NCI-H748 treated with DMSO at 0.1 percent for 48 hours (cell line): ENCODE measurements at places on chromosomes 5 and 9.

DNA sequence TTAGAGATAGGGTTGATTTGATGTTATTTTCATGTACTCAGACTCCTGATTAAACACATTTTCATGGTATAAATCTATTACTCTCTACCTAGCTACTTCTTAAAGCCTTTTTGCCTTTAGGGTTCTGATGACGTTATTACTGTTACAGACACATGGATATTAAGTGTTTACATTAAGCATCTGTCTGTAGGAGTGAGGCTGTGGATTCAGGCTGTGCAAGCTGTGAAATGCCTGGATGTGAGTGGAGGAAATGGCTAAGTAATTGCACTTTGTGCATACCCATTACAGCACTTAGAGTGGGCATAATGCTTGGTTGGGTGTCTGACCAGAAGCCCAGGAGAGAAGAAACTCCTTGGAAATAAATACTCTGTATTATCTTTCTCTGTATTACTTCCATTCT lies 186.8 kb downstream of the SNX18 start:
- peak; percentile 8 for DNase-seq

DNA sequence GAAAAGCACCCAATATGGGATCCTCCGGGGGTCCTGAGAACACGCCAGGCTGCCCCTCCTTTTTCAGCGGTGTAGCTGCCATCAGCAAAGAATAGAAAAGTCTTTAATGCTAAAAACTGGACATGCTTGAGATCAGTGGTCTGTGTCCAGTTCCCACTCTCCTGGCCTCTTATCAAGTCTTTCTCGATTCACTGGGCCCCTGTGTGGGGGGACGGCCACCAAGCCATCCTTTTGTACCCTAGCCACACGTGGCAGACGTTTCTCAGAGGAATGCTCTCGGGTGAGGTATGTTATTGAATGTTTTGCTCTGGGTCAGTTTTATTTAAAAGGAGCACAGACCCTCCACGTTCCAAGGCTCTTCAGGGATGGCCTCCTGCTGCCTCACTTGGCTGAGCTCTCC lies 23.6 kb downstream of the FABP6 start:
- DNase-seq, result no peak

DNA sequence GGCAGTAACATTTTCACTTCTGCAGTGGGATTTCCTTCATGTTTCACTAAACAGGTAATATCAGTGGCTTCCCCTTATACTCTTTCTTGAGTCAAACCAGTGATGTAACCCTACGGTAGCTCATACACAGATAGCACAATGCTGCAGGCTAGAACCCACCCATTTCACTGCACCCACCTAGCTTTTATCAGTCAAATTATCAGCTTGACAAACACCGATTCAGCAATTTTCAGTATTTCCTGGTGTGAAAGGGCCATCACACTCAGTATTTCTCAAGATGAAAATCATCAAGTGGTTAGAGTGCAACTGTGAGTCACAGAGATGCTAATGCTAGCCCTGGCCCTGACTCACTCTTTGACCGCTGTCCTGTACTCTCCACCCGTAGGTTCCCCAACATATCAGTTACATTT lies 242.3 kb upstream of the PTGER4 start:
- no peak for DNase-seq

DNA sequence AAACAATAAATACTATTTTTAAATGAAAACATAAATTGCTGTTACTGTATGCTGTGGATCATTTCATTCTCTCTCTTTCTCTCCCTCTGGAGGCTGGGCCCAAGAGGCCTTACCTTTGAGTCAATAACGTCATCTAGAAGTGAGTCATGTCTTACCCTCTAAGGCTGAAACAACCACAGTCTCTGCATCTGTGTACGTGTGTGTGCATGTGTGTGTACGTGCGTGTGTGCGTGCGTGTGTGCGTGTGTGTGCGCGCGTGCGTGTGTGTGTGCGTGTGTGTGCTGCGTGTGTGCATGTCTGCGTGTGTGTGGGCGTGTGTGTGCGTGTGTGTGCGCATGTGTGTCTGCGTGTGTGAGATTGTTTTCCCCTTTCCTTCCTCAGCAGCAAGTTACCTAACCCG lies 13.6 kb upstream of the IL17B start:
- no peak for DNase-seq

DNA sequence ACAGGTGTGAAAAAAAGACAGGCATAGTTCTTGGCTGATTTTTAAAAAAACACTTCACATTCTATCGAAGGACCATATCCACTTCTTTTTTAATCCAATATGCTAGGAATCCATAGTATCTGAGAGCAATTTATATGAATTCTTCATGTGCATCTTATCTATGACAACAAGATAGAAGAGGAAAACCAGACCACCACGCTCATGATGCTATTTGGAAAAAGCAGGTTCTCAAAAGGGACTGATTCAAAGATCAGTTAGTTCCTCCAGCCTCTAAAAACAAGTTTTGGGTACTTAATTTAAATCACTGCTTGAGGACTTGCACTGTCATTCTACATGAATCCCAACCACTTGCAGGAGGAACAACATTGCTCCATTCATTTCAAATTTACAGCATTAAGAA lies 6.3 kb downstream of the MEF2C start:
- no peak for DNase-seq

- no peak for DNase-seq
Measured at GRCh38 chr9:75713335-75713734, 177.1 kb upstream of the PCSK5 start.

- DNase-seq, result no peak
Measured at GRCh38 chr9:113851873-113852272, 24.2 kb upstream of the ZNF618 start.

- DNase-seq, result no peak
Measured at GRCh38 chr5:165405340-165405739, 1899.9 kb downstream of the MAT2B start.

GRCh38 chr9:89661391-89661949 lies 56.7 kb downstream of the GADD45G start:
- no peak for DNase-seq

DNA sequence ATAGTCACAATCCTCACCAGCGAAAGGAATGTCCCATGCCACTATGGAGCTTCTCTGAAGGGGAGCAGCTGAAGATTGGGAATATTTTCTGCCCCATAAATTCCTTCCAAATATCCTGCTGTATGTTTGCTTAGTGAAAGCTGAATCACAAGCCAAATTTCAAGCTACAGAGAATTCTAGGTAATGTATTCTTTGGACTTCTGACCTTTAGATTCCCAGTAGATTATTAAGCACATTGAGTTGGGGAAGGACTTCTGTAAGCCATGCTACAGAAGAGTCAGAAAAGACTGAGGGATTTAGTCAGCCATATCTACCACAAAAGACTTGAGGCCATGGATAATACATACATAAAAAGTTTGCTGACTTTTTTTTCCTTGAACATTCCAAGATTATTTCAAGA lies 1342.0 kb upstream of the NUDT12 start:
- no peak for DNase-seq

DNA sequence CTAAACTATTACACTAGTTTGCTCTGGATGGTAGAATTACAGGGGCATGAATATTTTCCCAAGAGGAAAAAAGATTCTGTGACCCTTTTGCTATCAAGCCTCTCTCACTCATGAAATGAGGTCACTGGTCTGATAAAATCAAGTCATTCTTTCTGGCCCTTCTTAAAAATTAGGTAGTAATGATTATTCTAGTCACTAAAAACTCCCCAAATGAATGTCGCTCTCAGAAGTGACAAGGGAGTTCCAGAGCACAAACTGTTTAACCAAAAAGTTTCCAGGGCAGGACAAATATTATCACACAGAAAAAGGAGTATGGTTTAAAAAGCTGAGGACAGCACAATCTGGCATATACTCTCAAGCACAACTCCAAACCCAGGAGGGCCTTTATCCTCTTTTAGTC lies 12.5 kb downstream of the ERMP1 start:
- DNase-seq, result no peak

- DNase-seq, result no peak
Measured at GRCh38 chr9:118992813-118993794, 376.1 kb downstream of the BRINP1 start.

DNA sequence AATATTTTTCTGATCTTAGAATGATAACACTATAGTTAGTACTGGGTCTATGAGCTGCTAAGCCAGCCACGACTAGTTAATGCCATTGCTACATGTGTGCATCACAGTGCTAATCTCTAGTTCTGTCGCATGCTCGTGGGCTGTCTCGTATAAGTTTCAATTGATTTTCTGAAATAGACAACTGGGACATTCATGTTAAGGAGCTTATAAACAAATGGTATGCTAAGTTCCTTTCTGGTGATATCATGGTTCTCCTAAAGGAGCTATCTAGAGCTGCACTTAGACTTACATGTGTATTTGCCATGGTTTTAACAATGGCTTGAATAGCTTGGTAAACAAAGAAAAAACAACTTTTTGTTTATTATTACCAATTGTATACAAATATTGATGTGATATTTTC lies 46.2 kb downstream of the F2RL2 start:
- no peak for DNase-seq

GRCh38 chr5:58459146-58460001 lies 512 bp downstream of the PLK2 start:
- peak; percentile 45 for DNase-seq

DNA sequence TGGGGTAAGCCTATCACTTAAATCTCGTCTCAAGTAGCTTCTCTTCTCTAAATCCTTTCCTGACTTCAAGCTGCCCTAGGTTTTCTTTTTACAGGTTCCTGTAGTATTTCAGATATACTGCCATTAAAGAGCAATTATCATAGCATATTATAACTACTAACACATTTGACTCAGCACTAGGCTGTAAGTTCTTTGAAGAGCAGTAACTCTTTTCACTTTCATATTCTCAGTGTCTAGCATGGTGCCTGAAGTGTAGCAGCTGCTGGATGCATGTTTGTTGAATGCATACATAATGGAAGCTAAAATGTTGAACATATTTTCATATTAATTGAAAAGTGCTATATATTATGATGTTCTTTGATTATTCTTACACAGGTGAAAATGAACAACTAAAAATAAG lies 22.5 kb downstream of the CCDC152 start:
- DNase-seq, result no peak

DNA sequence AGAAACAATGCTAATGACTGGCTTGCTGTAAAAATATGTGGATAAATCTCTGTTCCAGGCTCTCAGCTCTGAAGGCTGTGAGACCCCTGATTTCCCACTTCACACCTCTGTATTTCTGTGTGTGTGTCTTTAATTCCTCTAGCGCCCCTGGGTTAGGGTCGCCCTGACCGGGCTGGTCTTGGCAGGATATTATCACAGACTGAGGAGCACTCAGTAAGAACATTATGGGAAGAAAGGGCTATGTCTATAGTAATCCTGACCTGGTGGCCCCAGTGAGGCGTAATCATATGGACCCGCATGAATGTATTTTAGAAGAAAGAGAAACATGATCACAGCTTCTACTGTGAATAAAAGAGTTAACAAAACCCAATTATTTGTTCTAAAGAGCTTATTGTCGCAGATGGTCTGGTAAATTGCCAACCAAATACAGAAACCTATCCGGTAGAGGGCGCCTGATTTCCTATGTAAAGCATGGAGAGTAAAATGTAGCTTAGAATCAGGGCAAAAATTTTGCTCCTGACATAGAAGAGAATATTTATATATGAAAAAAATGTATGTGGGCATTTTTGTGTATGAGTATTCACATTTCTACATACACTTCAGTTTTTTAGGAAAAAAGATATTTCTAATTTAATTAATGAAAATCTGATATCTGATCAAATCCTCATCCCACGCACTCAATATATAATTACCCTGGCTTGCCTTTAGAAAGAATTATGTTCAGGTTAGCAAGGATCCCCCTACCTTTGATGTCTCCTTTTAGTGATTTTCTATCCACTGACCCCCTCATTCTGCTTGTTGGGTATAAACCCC lies 5.8 kb upstream of the IFNA1 start:
- peak; percentile 50 for DNase-seq

DNA sequence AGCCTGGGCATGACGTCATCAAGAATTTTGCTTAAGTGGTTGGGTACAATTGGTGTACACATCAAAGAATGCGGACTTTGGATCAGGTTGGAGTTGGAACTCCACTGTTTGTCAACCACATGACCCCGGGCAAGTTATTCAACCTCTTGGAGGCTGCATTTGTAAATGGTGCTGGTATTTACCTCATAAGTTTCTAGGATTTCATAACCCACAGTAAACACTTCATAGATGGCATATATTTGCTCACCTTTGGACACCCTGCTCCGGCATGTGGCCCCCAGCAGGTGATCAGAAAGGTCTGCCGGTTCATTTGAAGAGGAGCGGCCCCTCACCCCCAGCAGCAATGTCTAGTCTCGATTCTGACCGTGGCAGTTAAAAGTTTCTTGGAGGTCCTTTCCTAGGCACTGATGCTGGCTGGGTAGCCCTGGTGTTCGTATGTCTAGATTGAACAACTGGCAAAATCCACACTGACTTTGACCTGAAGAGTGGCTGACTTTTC lies 60.6 kb downstream of the IL6ST start:
- no peak for DNase-seq

DNA sequence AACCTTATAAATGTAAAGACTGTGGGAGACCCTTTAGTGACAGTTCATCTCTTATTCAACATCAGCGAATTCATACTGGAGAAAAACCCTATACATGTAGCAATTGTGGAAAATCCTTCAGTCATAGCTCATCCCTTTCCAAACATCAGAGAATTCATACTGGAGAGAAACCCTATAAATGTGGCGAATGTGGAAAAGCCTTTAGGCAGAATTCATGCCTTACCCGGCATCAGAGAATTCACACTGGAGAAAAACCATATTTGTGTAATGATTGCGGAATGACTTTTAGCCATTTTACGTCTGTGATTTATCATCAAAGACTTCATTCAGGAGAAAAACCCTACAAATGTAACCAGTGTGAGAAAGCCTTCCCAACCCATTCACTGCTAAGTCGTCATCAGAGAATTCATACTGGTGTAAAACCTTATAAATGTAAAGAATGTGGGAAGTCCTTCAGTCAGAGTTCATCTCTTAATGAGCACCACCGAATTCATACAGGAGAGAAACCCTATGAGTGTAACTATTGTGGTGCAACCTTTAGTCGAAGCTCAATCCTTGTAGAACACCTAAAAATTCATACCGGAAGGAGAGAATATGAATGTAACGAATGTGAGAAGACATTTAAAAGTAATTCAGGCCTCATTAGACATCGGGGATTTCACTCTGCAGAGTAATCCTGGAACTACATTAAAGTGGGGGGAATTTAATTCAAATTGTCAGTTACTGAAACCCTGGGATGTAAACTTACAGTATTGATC lies 17.7 kb downstream of the ZNF483 start:
- DNase-seq, result no peak

DNA sequence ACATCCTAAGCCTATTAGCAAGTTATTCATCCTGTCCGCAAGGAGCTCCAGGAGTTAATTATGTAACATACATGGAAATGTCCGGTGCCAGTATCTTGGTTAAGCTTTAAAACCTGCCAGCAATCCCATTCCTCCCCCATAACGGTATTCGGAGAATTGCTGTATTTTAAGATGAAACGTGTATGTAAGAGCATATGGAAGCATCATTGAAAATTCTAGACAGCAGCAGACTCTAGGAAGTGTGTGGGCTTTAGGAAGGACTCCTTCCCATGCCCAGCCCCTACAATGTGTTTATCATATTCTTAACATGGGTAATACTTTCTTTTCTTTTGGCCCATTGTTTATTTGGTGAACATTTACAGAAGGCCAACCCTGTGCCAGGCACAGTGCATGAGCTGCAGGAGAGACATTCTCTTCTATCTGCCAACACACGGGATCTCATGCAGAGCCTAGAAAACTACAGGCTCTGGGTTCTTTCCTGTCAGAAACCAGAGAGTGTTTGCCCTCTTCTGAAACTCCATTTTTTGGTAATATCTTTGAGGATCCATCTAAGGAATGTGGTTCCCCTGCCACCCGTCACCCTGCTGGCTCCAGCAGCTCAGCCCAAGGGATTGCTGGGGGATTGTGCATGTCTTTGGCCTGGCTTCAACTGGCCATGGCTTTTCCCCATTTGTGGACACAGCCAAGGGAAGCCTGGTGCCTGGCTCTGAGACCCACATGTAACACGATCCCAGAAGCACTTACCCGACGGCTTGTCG lies 15.1 kb downstream of the ANGPTL2 start:
- DNase-seq, result no peak
